ENCODE measurements at places on chromosomes 3 and 15. TPM values are rescaled to one million over a fixed set of nuclear protein-coding genes. Genes with fewer than 3 reads are reported as not detected.

DNA sequence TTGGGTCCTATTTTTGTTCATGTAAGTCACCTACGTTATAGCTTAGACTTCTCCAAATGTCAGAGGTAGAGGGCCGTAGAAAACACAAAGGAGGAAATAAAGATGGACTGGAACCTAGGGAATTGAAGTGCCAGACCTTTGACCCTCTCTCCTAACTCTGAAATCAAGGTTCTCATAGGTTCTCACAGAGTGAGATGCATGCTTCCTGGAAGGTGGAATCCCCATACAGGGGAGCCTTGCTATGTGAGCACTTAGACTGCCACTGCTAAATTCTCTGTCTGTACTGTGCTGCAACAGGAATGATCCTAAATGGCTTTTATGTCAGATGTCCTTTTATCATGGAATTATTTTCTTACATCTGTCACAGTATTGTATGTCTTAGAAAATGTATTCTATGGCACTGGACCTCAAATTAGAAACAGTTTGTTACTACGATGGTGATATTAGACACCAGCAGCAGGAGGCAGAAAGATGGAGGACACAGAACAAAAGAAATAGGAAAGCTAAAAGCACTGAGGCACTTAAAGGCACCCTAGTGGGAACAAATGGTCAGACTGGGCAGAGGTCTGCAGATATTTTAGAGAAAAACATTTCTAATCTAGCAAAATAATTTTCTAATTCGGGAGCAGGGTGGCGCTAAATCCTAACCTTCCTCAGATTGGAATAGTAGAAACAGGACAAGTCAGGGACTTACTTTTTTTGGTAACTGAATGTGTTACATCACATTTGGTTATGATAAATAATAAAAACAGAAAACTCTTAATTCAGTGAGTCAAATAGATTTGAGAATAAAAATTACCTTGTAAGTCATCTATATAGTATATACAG is 60.2 kb upstream of the CDAN1 start:
- DNase-seq = no peak

GRCh38 chr3:182920515-182921084 is 59.7 kb downstream of the DCUN1D1 start:
- DNase-seq = no peak

DNA sequence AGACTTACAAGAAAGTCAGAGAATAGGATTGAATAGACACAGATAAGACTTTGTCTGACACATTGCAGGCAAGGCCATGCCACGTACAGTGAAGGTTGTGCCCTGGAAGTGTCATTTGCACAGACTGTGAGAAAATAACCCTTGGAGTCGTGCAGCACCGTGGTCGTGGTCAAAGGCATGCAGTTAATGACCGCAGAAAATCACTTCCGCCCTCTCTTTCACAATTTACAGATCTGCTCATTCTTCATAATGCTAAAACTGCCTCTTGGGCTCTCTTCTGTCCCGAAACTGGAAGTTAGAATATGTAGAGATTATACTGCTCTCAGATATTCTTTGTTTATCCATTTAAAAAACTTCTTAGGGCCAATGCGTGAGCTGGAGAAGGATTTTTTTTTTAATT is 73.2 kb upstream of the CTXND1 start:
- DNase-seq = no peak

CADPS gene
- total RNA-seq = 2.8 TPM

All from ovary (tissue), 10 donors.